ENCODE measurements at places on chromosomes 5 and 9.

DNA sequence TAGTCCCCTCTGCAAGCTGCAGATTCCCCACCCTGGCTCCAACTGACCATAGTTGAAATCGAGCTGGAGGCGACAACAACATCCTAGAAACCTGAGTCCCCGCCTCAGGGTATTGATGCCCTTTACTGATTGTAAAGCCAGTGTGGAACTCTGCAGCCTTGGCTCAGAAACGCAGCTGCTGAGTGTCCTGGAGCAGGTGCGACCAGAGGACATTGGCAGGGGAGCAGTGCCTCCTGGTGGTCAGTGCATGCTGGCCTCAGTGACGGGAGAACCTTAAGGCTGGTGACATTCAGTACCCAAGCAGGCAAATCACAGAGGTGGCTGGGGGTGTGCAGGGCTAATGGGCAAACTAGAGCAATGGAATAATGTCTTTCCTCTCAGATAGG, 20.4 kb upstream of the ZNF354B start:
- peak; percentile 4 for DNase-seq

GRCh38 chr5:132325691-132326090, 31.5 kb downstream of the SLC22A4 start:
- no peak for DNase-seq

DNA sequence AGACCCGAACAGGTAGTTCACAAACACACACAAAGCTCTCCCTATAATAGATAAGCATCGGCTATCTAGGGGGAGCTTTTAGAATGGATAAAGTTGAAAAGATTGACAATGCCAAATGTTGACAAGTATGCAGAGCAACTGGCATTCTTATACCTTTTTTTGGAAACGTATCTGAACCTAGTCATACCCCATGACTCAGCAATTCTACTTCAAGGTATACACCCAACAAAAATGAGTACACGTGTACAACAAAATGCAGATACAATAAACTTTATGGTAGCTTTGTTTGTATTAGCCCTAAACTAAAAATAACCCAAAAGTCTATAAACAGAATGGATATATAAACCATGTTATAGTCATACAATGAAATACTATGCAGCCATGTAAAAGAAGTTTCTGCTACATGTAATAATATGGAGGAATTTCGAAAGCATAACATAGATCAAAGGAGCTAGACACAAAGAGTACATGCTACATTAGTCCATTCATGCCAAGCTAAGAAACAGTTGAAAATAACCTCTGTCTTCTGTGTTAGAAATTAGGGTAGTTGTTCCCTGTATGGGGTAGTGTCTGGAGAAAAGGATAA, 718.5 kb upstream of the ZNF608 start:
- DNase-seq = no peak

GRCh38 chr5:15474143-15474719, 25.7 kb upstream of the FBXL7 start:
- DNase-seq = no peak

DNA sequence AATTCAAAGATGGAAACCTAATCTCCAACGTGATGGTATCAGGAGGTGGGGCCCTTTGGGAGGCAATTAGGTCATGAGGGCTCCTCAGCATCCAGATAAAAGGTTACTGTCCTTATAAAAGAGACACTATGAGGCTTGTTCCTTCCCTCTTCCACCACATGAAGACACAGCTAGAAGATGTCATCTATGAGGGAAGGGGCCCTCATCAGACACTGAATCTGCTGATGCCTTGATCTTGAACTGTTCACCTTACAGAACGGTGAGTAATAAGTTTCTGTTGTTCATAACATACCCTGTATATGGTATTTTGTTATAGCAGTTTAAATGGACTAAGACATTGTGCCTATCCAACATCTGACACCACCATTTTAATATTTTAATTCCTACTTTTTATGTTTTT, 19.7 kb upstream of the CCNH start:
- DNase-seq = no peak

- DNase-seq = no peak
Observed at GRCh38 chr5:127011153-127011552, 19.2 kb downstream of the MARCHF3 start.

DNA sequence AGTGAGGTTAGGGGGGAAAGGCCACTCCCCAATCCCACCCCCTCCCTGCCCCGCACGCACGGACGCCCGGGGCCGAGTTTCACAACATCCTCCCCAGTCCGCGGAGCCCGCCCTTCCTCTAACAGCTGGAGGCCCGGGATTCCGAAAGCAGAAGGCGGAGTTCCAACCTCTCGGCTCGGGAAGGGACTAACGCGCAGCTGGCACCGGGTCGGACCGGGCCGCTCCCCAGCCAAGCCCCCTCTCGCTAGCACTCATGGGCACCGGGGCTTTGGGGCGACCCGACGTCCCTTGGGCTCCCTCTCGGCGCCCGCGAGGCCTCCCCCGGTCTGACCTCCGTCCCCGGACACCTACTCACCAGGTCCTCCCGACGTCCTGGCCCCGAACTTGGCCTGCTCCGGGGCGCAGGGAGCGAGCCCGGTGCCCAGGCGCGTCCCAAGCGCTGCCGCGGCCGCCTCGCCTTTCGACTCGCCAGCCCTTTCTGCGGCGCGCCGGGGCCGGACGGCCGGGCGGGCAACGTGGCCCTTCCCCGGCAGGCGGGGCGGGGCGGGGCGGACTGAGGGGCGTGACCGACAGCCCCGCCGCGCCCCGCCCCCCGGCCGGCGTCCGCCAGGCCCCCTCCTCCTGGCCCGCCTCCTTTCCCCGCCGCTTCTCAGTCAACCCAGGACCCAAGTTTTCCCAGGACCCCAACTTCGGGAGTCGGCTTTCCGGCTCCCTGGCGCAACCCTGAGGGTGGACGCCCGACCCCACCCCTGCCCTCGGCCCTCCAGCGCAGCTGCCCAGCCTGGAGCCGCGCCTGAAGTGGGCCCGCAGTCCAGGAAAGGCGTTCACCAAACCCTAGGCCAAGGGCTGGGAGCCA, at the start of gene MGAT1:
TSS of gene MGAT1 (minus strand) at position 482 of the 856 bp plus-strand sequence. CDS start 9,835 bp downstream, outside the sequence.
- peak; percentile 50 for DNase-seq

- DNase-seq = no peak
Observed at GRCh38 chr5:95365302-95366095, 25.7 kb upstream of the FAM81B start.

DNA sequence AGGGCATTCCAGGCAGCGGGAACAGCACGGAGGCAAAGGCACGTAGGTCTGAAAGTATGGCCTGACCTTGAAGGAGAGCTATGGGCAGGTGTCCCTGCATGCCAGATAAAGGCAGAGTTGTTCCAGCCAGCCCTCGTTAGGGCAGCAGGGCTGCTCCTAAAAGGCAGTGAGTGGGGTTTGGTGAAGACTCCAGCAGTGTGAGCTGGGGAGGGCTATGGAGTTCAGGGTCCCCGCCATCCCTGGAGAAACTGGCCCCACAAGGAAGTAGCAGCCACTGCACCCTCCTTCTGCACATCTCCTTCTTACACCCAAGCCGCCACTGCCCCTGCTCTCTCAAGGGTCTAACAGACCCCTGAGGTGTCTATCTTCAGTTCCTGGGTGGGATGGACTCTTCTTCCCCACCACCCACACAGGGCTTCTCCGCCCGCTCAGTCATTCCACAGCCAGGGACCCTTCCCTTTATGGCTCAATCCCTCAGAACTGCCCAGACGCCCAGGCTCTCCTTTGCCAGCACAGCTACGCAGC, 1.4 kb downstream of the AKNA start:
- DNase-seq = no peak

DNA sequence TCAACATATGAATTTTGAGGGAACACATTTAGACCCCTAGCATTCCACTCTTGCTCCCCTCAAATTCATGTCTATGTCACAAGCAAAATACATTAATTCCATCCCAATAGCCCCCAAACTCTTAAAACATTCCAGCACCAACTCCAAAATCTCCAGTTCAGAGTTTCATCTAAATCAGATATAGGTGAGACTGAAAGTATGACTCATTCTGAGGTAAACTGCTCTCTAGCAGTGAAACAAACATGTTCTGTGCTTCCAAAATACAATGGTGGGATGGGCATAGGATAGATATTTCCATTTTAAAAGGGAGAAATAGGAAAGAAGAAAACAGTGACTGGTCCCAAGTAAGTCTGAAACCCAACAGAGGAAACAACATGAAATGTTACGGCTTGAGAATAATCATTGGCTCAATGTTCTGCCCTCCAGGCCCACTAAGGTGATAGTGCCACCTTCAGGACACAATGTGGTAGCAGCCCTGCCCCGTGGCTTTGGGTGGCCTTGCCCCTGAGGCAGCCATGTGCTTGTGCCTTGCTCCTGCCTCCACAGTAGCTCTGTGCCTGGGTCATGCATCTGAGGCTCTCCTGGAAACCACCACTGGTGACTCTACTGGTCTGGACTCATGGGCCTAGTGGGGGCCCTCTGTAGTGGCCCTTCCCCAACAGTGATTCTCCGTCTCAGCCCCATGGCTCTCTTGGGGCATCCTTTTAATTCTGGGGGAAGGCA, 36.4 kb upstream of the IPPK start:
- no peak for DNase-seq

DNA sequence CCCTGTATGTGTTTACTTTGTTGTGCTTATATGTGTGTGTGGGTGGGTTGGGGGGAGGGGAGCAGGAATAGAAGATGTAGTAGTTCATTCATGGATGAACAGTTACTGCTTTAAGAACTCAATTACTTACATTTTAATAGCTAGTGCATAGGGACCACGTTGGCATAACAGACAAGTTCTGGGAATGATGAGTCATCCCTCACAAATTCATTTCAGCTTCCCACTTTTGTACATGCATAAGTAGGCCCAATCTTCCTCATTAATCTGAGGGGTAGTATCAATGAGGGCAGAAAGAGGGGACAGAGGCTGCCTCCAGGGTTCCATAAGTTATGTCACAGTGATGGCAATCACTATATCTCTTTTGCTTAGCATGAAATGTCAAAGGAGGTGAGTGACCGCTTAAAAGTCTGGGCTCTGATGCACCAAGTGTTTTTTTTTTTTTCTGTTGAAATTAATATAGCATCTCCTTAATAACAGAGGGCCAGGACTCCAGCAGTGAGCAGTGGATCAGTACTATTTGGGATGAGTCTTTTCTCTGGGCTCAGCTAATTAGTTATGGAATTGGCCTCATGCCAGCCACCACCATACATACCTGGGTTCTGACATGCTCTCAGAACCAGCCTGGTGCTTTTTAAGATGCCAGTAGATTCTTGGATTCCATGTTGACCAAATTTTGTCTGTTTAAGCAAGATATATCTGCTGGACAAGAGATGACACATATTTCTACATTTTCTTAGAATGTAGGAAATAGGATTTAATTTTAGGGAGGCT, 37.1 kb downstream of the PRDM6 start:
- no peak for DNase-seq

- no peak for DNase-seq
Observed at GRCh38 chr5:98307811-98308210, 465.7 kb upstream of the RGMB start.

DNA sequence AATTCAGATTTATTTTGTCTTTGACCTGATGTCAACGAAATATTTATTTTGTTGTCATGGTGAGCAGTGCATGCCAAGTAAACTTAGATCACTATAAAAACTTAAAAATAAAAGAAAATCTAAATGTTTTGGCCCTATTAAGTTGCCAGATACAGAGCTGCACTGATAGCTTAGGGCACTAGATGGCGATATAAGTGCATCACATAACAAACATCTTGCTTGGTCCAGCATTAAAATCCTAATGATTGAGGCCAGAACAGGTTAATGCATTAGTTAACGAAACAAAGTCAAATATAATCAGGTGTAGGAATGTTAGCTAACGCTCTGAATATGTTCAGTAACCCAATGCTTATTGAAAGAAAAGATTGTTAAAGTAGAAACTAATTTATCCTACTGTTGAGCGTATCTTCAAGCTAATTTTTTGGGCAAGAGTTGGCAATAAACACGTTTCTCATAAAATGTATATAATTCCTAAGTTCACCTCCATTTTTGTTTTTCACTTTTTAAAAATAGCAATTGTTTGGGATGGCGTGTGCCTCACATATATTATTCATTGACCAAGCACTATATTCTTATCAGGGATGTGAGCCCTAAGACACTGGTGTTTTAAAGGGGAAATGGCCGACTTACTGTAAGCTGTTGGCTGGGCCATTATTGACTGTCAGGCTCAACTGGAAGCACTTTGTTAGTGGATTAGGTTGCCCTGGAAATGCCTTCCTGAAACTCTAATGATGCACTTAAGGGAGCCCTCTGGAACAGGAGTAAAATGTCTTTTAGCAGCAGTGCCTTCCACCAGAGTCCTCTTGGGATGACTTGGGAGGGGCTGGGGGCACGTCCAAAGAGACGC, 33.3 kb downstream of the KCTD16 start:
- peak; percentile 57 for DNase-seq

GRCh38 chr9:18146329-18146728, 327.6 kb upstream of the ADAMTSL1 start:
- no peak for DNase-seq

DNA sequence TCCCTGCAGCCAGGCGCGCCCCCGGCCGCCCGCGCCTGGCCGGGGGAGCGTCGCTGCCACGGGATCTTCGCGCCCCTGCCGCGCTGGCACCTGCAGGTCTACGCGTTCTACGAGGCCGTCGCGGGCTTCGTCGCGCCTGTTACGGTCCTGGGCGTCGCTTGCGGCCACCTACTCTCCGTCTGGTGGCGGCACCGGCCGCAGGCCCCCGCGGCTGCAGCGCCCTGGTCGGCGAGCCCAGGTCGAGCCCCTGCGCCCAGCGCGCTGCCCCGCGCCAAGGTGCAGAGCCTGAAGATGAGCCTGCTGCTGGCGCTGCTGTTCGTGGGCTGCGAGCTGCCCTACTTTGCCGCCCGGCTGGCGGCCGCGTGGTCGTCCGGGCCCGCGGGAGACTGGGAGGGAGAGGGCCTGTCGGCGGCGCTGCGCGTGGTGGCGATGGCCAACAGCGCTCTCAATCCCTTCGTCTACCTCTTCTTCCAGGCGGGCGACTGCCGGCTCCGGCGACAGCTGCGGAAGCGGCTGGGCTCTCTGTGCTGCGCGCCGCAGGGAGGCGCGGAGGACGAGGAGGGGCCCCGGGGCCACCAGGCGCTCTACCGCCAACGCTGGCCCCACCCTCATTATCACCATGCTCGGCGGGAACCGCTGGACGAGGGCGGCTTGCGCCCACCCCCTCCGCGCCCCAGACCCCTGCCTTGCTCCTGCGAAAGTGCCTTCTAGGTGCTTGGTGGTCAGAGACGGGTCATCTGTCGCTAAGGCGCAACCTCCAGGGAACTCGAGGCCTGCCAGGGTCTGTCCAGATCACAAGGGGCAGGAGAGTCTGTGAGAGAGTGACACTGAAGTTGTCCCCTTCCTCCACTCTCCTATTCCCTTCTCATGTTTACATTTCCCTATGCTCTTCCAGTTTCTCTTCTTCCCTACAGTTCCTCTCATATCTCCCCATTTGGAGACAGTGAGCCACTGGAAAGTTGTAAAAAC, 1.3 kb downstream of the GPR150 start:
- DNase-seq = peak; percentile 48

- no peak for DNase-seq
Observed at GRCh38 chr5:163565492-163565891, 60.1 kb downstream of the MAT2B start.

- no peak for DNase-seq
Observed at GRCh38 chr5:133738271-133738670, 125.9 kb upstream of the FSTL4 start.

DNA sequence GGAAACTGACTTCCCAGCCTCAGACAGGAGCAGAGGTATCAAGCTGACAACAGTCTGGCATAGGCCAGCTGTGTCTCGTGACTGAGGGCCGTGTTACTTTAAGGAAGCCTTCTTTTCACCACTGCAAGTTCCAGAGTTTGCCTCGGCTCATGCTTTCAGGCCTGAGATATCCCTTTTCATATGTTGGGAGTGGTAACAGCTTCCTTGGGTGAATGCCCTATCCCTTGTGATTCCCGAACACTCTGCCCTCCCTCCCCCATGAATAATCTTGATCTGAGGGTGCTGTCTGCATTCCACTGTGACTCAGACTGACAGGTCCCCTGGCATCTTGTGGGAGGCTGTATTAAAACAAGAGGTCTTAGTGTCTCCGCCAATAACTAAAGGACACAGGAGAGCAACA, 49.7 kb upstream of the ARL15 start:
- DNase-seq = no peak
